ENCODE measurements at places on chromosomes 6 and 20.

GRCh38 chr6:116072368-116072767, 11.7 kb upstream of the FRK start:
- DNase-seq, result no peak

- no peak for DNase-seq
Measured at GRCh38 chr6:36050305-36050704, 22.7 kb downstream of the MAPK14 start.

DNA sequence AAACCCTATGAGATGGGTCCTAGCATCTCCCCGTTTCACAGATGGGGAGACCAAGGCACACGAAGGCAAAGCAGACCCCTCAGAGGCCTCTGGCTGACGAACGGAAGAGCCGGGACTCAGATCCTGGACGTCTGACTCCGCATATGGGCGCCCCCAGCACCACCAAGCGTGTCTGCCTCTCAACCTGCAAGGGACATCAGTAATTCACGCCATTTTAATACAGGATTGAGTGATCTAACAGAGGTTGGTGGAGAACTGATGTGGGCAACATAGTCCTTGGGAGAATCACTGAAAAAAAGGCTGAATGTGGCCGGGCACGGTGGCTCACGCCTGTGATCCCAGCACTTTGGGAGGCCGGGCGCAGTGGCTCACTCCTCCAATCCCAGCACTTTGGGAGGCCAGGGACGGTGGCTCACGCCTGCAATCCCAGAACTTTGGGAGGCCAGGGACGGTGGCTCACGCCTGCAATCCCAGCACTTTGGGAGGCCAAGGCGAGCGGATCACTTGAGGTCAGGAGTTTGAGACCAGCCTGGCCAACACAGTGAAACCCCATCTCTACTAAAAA, 206.6 kb downstream of the DLL1 start:
- no peak for DNase-seq

DNA sequence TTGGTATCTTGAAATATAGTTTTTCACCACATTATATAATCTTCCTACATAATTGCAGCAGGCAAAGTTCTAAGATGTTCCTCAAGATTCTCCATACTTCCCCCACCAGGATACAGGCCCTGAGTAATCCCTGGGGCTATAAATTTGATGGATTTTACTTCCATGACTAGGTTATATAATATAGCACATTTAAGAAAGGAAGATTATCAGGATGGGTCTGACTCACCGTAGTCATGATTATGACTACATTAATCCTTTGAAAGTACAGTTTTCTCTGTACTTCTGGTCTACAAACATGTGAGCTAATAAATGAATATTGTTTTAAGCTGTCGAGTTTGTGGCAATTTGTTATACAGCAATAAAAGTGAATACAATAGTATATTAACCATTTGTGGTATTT, 122.5 kb downstream of the MACROD2 start:
- no peak for DNase-seq

- no peak for DNase-seq
Measured at GRCh38 chr20:22455259-22455658, 129.1 kb downstream of the FOXA2 start.

- no peak for DNase-seq
Measured at GRCh38 chr6:25157183-25157582, 122.0 kb upstream of the CARMIL1 start.

GRCh38 chr6:131317516-131317915, 182.2 kb downstream of the AKAP7 start:
- DNase-seq, result no peak

GRCh38 chr6:128370072-128370471, 150.3 kb downstream of the PTPRK start:
- DNase-seq, result no peak

All from NCI-H1436 treated with DMSO at 0.1 percent for 48 hours (cell line).